Non-pigmented ciliary epithelial cell (primary cell): ENCODE measurements at places on chromosomes 1 and 21.

DNA sequence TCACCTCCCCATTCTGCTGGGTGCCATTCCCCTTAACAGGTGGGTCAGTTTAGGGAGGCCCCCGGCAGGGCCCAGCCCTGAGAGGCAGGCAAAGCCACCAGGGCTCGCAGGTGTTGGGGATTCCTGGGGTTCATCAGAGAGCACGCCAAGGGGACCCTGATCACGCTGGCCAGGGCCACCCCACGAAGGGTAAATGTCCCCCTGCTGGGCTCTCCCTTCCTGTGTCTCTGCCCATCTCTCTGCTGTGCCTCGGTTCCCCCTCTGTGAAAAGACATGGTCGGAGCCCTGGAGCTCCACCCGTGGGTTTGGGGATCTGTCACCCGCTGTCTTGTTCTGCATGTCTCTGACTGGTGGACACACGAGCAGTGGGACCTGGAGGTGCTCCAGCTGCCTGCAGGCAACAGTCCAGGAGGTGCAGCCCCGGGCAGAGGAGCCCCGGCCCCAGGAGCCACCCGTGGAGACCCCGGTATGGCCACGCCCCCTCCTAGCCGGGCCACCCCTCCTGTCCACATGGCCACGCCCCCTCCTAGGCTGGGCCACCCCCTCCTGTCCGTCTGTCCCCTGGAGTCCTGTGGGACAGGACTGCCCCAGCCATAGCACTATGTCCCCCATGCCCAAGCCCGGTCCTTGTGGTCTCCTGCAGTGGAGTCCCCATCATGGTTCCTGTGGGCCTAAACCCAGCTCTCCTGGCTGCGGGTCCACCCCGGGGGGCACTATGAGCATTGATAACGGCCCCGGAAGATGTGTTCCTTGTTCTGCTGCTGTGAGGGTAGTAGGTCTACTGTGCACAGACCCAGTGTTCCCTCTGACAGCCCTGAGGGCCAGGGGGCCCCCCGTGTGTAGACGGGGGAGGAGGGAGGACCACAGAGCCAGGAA is 6.5 kb downstream of the AIRE start:
- no peak for DNase-seq

DNA sequence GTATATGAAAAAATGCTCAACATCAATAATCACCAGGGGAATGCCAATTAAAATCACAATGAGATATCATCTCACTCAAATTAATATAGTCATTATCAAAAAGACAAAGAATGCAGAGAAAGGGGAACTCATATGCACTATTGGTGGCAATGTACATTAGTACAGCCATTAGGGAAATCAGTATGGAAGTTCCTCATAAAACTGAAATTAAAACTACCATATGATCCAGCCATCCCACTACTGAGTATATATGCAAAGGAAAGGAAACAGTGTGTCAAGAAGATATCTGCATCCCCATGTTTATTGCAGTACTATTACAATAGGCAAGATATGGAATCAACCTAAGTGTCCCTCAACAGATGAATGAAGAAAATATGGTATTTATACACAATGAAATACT is 32.1 kb upstream of the TEKT2 start:
- DNase-seq: no peak

- no peak for DNase-seq
Measured at GRCh38 chr1:234755449-234755863, 145.5 kb upstream of the IRF2BP2 start.

GRCh38 chr1:159755451-159756007 is 25.2 kb upstream of the DUSP23 start:
- no peak for DNase-seq

- DNase-seq: peak; percentile 43
Measured at GRCh38 chr21:16079830-16080229, 350.0 kb downstream of the USP25 start.
